Inflammatory macrophage treated with lipopolysaccharide for 4 hours (primary cell): ENCODE measurements at places on chromosomes 7 and 10.

DNA sequence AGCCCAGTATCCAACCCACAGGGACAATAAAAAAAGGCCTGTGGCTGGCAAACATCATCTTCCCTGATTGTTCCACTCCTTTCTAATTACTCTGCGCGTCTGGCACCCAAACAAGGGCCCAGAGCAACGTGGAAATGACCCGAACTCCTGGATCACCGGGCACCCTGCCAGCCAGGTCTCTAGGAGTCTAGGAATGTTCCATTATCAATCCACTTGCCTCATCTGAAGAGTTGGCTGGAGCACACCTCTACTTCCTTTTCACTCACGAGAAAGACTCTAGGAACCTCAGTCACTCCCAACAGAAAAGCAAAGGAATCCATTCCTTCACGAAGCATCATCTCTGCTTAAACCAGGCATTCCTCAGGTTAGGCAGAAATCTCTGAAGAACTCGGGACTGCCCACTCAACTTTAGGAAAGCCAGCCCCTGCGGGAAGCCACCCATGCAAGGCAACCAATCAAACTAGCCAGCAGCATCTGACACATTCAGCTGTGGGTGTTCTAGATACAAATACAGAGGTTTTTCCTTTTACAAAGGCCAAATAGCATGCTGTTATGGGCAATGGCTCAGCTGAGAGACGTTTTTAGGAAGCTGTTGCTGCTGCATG lies 37.7 kb downstream of the ATXN7L1 start:
- no peak for DNase-seq

GRCh38 chr7:74027683-74028320 lies at the start of gene ELN:
Gene ELN, plus strand, starts transcription at chr7:74028173. Its CDS starts 15 bp downstream, at chr7:74028188.
- no peak for DNase-seq

- DNase-seq = no peak
Observed at GRCh38 chr7:66303454-66304155, 98.5 kb downstream of the TPST1 start.

GRCh38 chr7:81648716-81649115 lies 121.1 kb downstream of the HGF start:
- DNase-seq = no peak

DNA sequence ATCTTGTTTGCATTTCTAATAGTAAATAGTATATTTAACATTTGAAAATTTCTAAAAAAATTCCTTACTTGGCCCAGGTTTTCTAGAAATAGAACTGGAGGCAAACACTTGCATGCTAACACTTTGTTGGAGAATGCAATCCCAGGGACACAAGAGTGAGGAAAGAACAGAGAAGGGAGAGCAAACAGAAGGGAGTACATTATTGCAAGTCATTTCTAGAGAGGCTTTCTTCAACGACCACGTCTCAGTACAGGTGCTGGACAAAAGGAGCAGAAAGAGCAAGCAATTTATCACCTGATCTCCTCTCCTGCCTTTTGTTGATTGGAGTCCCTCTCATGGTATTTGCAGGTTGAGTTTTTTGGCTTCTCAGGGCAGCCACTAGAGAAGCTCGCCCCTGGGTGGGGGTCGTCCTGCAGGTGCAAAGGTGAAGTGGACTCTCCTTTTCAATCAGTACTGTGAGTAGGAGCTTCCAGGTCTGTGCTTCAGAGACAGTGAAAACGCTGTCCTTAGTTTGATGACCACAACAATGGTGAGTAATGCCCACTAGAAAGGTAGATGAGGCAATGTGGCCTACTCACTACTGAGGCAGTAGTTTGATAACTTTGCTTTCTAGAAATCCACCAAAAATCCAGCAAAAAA lies 5.2 kb downstream of the CPED1 start:
- DNase-seq = no peak

DNA sequence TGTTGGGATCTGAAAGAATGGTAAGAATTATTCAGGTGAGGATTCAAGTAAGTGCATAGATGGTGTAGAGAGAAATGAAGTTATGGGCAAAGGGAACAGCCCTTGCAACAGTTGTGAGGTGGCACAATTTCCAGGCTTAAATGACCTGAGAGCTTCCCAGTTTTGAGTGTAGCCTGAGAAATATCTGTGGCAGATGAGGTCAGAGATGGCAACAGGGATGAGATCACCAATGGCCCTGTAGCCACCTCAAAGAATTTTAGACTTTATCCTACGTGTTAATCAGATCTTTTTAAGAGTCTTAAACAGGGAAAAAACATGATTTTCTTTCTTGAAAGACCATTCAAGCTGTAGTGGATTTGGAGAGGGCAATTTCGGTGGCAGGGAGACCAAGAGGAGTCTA lies 1.9 kb upstream of the NRF1 start:
- peak; percentile 86 for DNase-seq

DNA sequence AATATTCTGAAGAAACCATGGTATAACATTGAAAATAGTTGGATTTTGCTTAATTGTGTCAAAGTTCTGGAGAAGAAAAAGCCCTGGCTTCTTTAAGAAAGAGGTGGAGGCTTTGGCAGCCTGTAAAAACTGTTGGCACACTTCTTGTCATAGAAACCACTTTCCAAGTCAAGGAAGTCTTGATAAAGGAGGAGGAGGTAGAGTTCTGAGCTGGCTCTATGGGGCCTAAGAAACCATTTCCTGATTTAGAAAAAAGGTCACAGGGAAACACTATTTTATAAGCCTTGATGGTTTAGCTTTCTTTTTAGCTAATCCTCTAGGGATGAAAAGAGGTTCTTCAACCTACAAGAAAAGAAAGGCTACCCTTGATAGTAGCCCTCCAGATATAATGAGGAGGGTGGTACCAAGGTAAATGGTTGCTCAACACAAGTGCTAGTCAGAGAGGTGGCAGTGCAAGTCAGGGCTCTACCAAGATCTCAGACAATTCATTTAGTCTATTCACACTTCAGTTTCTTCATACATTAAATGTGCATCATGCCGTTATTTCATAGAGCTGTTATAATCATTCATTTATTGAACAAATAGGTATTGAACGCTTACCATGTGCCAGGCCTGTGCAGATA lies 346.9 kb downstream of the RNLS start:
- no peak for DNase-seq

- DNase-seq = no peak
Observed at GRCh38 chr10:112803961-112804401, 146.1 kb upstream of the TCF7L2 start.

DNA sequence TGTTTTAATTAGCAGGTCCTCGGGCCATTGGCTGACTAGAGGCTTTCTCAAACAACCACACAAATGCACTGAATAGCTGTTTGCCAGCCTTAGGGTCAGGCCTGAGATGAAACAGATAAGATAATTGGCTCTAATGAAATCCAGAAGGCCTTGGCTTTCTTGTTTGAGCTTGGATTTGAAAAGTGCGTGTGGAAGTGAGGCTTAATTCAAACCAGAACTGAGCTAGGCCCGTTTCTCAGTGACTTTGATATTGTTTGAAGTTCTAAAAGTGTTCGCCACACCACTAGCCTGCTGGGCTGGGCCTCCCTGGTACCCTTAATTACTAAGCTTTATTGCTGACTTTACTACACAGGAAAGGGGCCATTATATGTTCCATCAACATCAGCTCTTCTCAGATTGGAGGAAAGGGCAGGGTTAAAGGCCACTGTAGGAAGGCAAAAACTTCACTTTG lies 270.6 kb downstream of the TWIST1 start:
- no peak for DNase-seq

- DNase-seq = peak; percentile 18
Observed at GRCh38 chr10:114634609-114634979, 23.5 kb downstream of the ABLIM1 start.

DNA sequence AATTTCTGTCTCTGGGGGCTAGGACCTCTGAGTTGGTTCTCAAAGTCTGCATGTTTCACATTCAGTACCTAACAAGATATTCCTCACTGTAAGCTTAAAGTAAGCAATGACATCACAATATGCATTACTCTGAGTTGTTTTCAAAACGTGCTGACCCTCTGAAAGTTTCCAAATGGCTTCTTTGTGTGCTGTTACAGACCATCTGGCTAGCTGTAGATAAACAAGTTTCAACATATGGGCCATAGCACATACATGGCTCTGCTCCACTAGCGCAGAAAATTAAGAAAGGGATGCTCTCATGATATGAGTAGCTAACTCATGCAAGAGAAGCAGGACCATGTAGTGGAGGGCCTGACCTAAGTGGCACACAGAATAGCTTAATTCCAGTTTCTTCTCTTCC lies 119.0 kb downstream of the HTR7 start:
- no peak for DNase-seq

DNA sequence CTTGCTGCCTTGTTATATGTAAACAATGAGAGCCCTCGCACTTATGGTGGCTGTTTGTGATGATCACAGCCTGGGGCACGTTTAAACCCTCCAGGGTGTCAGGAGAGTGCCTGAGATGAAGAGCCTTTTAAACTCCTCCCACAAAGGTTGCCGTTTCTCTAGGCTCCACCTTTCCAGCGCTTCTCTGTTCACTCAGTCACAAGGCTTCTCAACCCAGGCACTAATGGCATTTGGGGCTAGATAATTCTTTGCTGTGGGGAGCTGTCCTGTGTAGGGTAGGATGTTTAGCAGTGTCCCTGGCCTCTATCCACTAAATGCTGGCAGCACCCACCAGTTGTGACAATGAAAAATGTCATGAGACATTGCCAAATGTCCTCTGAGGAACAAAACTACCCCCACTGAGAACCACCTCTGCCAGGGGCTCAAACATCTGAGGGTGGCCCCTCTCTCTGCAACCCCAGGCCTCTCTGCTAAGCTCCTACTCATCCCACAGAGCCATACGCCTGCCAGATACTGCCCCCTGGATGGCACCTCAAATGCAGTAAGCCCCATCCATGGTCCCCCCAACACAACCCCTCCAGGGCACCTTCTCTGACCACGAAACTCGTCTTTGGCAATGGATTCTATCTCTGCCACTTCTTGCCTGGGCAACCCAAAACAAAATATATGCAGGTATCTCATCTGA lies 144.3 kb upstream of the ZMIZ1 start:
- DNase-seq = no peak

- no peak for DNase-seq
Observed at GRCh38 chr7:66503036-66503370, 125.7 kb upstream of the KCTD7 start.

DNA sequence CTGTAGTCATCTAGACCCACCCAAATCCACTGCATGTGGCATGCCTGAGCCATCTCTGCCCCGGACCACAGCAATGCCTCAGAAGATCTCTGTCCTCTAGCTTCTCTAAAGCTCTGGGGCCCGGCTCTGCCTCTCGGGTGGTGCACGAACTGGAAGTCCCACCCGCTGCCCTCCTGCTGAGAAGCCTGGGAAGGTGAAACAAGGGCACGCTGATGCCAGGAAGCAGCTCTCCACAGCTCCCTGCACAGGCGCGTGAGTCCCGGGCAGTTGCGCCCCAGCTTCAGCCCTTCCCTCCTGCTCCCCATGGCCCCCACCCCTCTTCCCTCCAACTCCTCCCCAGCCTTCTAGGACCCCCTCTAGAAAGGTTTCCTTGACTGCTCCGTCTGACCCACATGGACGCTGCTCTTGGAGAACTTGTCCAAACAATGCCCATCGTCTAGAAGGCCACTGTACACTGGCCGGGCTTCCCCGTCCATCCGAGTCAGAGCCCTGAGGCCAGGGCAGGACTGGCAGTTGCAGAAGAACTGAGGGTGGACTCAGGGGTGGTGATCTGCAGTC lies 12.8 kb downstream of the KCNH2 start:
- no peak for DNase-seq

DNA sequence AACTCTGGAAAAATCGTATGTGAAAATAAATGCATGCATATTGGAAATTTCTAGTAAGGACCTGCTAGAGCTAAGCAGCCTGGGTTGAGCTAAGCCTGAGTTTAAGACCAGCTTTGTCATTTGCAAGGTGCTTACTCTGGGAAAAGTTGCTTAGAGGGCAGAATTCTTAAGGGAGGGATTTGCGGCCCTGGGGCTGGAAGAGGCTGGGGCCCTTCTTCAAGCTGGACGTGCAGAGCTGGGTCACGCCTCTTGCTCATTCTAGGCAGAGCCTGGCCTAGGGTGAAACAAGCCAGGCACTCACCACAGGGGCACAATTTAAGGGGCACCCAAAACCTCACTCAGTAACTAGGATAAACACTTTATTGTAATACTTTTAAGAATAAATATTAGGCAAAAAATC lies 137.2 kb downstream of the ARHGAP22 start:
- no peak for DNase-seq

DNA sequence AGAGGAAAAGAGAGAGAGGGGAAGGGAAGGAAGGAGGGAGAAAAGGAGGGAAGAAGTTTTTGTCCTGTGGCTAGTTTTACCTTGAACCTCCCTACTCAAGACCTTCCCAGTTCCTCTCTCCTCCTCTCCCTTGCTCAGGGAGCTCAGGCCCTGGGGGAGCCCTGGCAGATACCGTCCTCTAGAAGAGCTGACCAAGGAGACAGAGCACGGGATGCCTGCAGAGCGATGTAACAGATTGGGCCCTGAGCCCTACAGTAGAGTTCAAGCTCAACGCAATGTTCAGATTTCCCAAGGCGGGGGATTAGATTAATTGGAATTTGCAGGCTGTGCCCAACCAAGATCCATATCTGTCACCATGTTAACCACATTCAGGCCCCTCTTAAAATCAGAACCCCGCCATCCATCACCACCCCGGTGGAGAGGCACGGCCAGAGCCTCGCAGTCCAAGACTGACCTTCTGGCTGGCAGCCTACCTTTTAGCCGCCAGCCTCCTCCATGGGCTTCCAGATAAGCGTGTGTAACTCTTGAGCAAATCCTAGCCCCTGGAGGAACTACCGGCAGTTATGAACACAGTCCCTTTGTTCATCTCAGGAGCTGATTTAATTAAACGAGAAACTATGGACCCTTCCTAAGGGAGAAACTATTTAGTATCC lies 70.6 kb downstream of the KCNMA1 start:
- DNase-seq = no peak

DNA sequence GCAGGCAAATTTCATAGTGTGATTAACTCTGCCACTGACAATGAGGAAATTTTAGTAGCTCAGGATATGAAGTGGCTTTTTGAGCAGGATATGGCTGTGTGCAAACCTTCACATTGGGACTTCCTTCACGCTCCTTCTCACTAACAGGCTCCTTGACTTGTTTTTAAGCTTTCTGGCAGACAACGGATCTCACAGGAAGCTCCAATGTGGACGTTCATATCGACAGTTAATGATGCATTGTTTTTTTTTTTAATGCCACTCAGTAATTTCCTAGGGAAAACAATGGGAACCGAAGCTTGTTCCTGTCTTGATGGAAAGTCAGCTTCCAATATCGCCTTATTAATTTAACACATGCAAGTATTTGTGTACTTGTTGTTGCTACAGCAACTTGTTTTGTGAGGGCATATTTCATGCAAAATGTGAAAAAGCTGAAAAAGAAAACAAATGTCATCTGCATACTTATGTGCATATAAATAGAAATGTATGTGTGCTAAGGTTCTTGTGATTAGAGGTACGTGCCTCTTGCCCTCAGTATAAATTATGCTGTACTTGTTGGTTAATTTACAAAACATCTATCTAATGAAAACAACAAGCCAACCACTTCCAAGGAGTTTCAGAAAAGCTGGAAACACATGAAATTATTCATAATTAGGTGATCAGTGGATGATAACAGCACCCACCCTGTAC lies 84.7 kb downstream of the NRP1 start:
- no peak for DNase-seq

DNA sequence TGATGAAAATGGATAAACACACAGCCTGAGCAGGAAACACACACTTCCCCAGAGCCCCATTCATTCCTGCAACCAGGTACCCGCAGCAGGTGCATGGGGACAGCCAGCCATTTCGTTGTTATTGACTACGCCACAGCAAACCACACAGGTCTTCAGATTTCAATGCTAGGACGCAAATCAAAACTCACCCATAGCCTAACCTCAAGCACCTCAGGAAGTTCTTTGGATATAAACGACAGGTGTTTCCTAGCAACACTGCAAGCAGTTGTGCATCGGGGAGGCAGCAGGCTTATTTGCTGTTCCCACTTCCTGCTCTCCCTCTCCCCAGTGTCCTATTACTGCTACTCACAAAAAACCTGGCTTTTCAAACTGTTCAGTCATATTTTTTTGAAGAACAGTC lies 176.5 kb upstream of the FRMD4A start:
- DNase-seq = no peak
